ENCODE measurements at places on chromosomes 2 and 18.

DNA sequence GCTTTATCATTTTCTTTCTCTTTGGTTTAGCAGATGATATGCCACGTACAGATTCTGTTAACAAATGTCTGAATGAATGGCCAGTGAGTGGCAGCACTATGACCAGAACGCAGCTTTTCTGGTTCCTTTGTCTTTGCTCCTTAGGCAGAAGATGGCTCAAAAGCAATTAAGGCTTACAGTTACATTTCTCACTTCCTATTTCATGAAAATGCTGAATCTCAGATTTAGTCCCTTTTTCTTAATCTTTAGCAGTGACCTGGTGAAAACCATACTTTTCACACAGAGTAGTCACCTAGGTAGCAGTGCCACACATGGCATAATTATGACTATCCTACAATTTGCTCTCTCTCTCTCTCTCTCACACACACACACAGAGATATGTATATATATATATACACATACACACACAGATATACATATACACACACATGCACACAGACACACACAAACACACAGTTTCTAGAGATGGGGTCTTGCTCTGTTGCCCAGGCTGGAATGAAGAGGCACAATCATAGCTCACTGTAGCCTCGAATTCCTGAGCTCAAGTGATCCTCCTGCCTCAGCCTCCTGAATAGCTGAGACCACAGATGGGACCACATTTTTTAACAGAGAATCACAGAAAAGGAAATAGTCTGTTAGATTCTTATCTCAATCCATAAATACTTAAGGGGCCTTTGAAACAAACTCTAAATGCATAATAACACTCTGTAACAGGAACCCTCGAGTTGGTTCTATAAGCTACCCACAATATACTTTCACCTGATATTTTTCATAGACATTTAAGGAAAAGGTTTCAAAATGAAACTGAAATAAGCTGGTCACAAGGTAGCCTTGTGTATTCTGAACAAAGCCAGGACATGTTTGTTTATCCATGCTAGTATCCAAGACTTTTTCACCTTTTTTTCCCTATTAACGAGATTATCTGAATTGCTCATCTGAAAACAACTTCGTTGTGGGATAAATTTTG lies 11.6 kb downstream of the PDE6D start:
- no peak for DNase-seq
- H3K27ac ChIP-seq: no peak overlapping the region
- no peaks in the 10 kb centered on the region for H3K27me3 ChIP-seq
- H3K4me1 ChIP-seq: peaks cover 8% of the 10 kb centered on the region
- H3K36me3 ChIP-seq: no peaks in the 10 kb centered on the region

DNA sequence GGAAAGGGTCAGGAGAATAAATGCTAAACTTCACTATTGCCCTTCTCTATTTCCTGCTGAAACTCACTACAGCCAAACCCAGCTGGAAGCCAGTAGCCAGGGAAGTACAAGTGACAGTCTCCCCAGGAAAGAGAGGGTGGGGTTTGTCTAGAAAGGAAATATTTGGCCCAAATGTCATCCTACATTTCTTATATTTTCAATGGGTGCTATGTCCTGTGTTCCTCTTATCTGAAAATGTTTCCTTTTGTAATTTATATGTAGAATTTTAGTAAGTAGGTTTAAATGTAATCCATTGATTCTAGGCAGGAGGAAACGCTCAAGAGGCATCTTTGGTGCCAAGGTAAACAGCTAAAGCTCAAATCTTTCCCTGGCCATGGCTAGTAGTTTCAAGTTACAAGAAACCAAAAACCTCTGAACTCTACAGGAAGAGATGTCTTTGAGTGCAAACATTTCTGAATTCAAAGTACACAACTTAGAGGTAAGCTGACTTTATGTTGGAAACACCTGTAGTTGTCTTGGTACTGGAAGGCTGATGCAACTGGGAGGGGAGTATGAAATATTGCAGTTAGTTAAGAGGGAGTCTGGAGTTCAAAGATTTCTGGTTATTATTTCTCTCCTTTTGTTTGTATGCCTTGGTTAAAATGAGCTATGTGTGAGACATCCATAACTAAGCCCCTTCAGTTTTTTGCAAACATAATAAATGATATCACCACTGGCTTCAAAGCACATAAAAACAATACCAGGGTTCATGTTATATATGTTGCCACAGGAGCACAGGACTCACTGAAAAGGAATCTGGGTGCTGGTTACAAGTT lies 356.1 kb upstream of the ZC3H15 start:
- no peaks in the 10 kb centered on the region for H3K36me3 ChIP-seq
- H3K27me3 ChIP-seq: no peaks in the 10 kb centered on the region
- H3K27ac ChIP-seq: no peak overlapping the region
- H3K4me3 ChIP-seq: no peak overlapping the region
- H3K4me1 ChIP-seq: no peaks in the 10 kb centered on the region

DNA sequence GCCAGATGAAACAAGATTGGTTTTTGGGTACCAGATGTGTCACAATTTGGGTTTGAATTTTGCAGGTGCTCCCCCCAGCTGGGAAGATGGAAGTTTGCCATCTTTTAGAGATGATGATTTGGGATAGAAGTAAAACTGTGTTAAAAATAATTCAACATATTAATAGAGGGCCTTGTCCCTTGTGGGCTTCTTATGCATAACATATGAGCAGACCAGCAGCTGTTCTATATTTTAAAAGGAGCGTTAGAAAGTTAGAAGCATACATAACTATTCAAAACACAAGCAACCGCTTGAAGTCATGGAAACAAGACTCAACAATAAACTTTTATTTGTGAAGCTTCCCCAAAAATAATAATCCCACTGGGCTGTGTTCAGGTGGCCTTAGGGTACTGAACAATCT lies 62.8 kb downstream of the EFEMP1 start:
- no peak for DNase-seq
- no peaks in the 10 kb centered on the region for H3K36me3 ChIP-seq
- no peak overlapping the region for H3K4me3 ChIP-seq
- H3K27ac ChIP-seq: no peak overlapping the region
- H3K27me3 ChIP-seq: no peaks in the 10 kb centered on the region

DNA sequence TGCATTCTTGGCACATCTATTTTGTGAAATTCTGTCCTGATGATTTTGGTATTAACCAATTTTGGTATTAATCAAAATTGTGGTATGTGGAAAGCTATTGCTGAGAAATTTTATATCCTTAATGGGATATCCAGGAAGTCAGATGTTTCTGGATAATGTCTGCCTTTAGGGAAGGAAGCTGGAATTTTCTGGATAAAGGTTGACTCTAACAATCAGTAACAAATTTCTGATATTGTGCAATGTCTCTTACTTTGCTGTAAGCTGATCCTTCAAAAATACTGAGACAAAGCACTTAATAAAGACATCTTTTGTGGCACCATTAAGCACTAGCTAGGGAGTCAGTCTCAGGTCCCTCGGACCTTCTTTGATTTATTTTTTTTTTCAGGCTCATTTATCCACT lies 100.8 kb upstream of the UGP2 start:
- H3K27ac ChIP-seq: no peak overlapping the region
- H3K4me3 ChIP-seq: no peak overlapping the region
- no peaks in the 10 kb centered on the region for H3K4me1 ChIP-seq
- H3K36me3 ChIP-seq: no peaks in the 10 kb centered on the region
- no peak for DNase-seq
- no peaks in the 10 kb centered on the region for H3K27me3 ChIP-seq

- H3K27ac ChIP-seq: no peak overlapping the region
- no peak overlapping the region for H3K4me3 ChIP-seq
- no peaks in the 10 kb centered on the region for H3K4me1 ChIP-seq
- H3K27me3 ChIP-seq: no peaks in the 10 kb centered on the region
These were observed 15.7 kb upstream of the MYO3B start for GRCh38 chr2:170162271-170162632.

DNA sequence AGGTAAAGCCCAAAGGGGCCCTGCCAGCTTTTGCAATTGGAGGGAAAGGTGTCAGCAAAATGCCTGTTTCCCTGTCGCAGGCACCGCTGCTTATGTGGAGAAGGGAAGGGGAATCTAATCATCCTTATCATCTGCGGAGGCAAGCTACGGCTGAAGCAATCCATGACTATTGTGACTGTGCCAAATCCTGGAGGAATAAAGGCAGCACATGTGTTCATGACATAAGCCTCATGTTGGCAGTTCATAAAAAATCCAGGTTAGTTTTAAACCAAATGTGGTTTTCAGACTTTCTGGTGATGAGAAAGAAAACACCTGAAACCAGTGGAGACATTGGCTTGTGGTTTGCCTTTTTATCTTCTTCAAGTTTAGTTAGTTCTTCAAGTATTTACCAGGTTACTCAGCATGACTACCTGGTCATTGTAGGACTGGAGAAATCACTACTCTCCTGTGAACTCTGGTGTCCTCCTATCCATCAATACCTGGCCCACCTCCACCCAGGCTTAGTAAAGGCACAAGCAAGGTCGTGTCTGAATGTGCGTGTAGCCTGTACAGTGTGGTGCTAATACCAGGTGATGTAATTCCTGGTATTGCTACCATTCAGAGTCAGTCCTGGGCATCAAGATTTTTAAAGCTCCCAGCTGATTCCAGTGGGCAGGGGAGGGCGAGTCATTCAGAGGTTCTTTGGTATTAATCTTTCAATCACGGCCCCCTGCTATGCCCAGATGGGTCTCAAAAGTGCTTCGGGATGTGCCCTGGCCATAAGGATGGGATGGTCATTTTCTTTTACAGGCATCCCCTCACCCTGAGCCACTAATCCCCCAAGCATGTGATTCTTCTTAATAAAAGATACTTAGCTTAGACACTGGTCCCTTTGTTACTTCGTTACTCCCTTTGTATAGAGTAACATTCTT lies 96.8 kb downstream of the TGFA start:
- peaks cover 6% of the 10 kb centered on the region for H3K4me1 ChIP-seq
- H3K27me3 ChIP-seq: no peaks in the 10 kb centered on the region
- no peak overlapping the region for H3K27ac ChIP-seq

DNA sequence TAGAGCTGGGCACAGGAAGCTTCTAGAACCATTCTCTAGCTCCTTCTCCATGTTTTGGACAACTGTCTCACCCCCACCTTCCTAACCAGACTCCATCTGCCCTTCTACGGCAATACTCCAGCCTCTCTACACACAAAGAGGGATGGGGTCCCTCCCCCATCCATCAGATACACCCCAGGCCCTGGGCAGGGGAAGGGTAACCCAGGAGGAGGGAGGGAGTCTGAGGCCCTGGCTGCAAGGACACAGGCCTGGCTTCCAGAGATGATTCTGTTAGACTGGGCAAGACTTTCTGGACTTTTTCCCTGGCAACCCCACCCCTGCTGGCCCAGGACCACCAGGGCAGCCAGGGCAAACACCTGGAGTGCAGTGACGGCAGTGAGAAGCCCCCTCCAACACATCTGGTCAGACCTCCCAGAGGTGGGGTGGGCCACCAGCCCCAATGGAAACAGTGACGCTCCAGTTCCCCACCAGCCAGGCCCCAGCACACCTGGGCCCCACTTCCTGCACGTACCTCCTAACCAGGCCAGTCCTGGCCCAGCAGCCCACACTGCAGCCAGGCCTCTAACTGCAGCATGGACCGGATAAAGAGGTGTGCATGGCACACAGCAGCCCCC lies 6.5 kb downstream of the CYP26B1 start:
- DNase-seq: no peak
- peaks cover 53% of the 10 kb centered on the region for H3K27me3 ChIP-seq
- H3K4me1 ChIP-seq: peaks cover 62% of the 10 kb centered on the region
- no peak overlapping the region for H3K4me3 ChIP-seq
- H3K27ac ChIP-seq: no peak overlapping the region
- no peaks in the 10 kb centered on the region for H3K36me3 ChIP-seq

- no peak overlapping the region for H3K27ac ChIP-seq
- no peak for DNase-seq
- H3K4me1 ChIP-seq: no peaks in the 10 kb centered on the region
These were observed 1292.2 kb upstream of the ZEB2 start for GRCh38 chr2:145812165-145812554.

DNA sequence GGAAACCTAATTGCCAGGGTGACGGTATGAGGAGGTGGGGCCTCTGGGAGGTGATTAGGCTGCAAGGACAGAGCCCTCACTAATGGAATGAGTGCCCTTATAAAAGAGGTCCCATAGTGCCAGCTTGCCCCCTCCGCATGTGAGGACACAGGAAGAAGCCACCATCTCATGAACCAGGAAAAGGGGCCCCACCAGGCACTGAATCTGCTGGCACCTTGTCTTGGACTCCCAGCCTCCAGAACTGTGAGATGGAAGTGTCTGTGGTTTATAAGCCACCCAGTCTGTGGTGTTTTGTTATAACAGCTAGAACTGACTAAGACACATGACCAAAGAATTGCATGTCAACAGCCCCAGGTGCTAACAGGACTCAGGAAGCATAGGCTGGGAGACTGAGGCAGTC lies 214.3 kb downstream of the MGAT5 start:
- H3K4me3 ChIP-seq: no peak overlapping the region
- no peak overlapping the region for H3K27ac ChIP-seq

- no peak overlapping the region for H3K27ac ChIP-seq
- no peaks in the 10 kb centered on the region for H3K36me3 ChIP-seq
- H3K4me1 ChIP-seq: no peaks in the 10 kb centered on the region
- DNase-seq: no peak
These were observed 43.6 kb upstream of the PGAP1 start for GRCh38 chr2:196970099-196970498.

- H3K27ac ChIP-seq: no peak overlapping the region
- no peaks in the 10 kb centered on the region for H3K36me3 ChIP-seq
- H3K4me3 ChIP-seq: no peak overlapping the region
- H3K4me1 ChIP-seq: no peaks in the 10 kb centered on the region
- no peaks in the 10 kb centered on the region for H3K27me3 ChIP-seq
These were observed 54.6 kb downstream of the LANCL1 start for GRCh38 chr2:210421916-210422315.

GRCh38 chr2:133591164-133591563 lies 22.9 kb upstream of the NCKAP5 start:
- H3K27ac ChIP-seq: no peak overlapping the region
- no peaks in the 10 kb centered on the region for H3K27me3 ChIP-seq
- H3K4me1 ChIP-seq: peaks cover 7% of the 10 kb centered on the region
- DNase-seq: peak; percentile 94

GRCh38 chr18:12403601-12404506 lies 3.9 kb upstream of the PRELID3A start:
- H3K27me3 ChIP-seq: peaks cover 6% of the 10 kb centered on the region
- no peak overlapping the region for H3K27ac ChIP-seq
- no peaks in the 10 kb centered on the region for H3K36me3 ChIP-seq

GRCh38 chr18:11520536-11520935 lies 88.9 kb upstream of the SLC35G4 start:
- H3K4me1 ChIP-seq: no peaks in the 10 kb centered on the region
- no peaks in the 10 kb centered on the region for H3K27me3 ChIP-seq
- DNase-seq: no peak
- no peaks in the 10 kb centered on the region for H3K36me3 ChIP-seq
- no peak overlapping the region for H3K4me3 ChIP-seq

All from spinal cord (tissue), 10 donors.